ENCODE measurements at places on chromosomes 13 and 19.
A peak's percentile ranks its signal among the peaks of the same experiment; 100 is the strongest.

- DNase-seq: no peak
Observed at GRCh38 chr13:50599927-50600326, 243.6 kb downstream of the DLEU7 start.

DNA sequence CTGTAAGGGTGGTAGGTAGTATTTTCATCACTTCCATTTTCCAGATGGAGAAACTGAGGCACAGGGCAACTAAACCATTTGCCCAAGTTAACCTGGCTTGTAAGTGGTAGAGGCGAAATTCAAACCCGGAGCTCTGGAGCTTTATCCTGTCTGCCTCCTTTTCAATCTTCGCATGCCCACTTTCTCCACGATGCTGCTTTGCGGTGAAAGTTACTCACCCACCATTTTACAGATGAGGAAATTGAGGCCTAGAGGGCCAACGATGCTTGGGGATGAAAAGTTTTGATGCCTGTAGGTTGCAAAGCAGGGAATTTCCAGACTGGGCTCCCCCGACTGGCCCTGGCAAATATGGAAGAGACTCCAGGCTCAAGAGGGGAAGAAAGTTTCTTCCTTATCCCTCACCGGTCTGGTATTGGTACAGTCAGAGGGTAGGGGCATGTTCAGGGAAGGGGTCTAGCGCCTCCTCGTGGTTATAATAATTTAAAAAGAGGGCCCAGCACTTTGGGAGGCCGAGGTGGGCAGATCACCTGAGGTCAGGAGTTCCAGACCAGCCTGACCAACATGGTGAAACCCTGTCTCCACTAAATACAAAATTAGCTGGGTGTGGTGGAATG is 1.9 kb upstream of the SH2D3A start:
- no peak for DNase-seq

GRCh38 chr19:39645800-39646411 is 9.8 kb upstream of the LGALS16 start:
- no peak for DNase-seq

GRCh38 chr19:41221514-41222205 is 2.6 kb downstream of the AXL start:
- no peak for DNase-seq

DNA sequence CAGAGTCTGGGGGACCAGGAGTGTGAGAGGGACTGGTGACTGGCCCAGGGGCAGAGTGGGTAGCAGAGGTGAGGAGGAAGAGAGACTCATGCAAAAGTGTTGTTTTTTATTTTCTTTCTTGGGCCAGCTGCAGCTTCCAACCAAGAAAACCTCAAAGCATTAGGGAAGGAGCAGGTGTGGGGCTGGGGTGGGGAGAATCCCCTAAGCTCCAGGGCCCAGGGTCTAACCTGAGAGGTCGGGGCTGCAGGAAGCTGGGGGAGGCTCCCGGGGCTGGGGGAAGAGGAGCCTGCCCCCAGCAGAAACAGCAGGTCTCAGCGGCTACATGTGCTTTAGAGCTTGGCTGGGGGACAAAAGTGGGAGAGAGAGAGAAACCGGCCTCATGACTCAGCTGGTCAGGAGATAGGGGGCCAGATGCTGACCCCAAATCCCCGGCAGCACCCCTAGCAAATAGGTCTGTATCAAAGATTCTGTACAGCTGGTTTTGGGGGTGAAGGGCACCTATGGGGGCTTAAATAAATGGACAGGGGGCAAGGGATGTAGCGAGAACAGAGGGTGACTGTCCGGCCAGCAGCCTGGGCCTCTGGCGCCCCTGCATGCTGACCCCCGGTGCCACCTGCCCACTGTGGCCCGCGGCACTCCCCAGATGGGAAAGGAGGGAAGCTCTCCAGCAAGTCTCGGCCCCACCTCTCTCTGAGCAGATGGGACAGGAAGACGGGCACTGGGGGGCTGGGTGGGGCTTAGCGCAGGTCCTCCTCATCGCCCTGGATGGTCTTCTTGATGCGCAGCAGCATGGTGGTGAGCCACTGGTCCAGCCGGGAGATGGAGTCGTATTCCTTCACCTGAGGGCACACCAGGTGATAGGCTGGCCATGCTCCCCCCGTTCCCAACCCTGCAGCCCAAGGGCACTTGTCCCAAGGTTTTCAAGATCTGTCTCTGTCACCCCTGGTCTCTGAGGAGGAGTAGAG is 3.8 kb upstream of the KPTN start:
- peak; percentile 0 for DNase-seq

DNA sequence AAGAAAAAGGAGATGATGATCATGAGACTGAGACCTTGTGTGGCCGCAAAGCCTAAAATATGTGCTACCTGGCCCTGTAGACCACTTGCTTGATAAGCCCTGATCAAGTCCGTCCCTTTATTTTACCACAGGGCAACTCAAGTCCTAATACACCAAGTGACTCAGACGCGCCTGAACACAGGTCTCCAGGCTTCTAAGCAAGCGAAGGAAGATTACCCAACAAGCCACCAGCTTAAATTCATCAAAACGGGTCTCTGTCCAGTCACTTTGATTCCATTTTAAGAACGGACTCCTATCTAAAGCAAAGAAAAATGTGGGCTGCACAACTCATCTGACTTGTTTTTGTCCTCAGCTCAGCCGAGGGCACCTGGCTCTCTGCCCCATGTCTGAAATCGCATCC is 26.8 kb downstream of the SLC7A1 start:
- DNase-seq: no peak

GRCh38 chr13:56110751-56111150 is 1030.0 kb upstream of the PRR20A start:
- no peak for DNase-seq

DNA sequence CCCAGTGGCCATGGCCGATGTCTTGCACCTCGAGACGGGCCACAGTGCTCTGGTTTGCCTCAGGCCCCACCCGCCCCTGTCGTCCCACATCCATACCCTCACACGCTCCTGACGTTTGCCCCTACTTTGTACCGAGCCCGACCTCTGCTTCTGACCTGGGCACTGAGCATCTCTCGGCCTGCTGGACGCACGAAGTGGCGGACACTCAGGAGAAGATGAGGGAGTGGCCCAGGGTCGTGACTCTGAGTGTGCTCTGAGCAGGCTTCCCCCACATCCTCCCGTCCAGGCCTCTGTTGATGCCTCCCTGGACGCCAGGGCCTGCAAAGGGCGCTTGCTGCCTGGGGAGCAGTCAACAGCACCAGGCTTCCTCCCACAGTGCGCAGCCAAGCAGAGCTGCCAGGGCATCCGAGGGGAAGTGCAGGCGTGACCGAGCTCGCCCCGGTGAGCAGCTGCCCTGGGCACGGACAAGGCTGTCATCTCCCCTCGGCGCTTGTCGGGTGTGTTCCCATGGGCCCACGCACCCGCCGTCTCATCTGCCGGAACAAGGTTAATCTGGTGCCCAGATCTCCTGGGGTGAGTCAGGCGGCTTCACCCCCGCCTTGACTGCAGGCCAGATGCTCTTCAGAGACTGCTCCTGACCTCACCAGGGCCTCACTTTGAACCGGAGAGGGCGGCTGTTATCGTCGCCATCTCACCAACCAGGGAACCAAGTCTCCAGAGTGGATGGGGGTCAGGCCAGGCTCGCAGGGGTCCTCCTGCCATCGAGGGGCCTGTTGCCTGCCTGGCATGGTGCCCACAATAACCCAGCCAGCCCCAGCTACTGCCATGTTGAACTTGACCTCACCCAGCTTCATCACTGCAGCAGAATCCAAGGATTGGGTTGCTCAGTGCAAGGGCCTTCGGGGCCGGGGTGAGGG is 27.2 kb downstream of the COMP start:
- no peak for DNase-seq

- DNase-seq: no peak
Observed at GRCh38 chr13:35953537-35954206, 177.5 kb downstream of the DCLK1 start.

DNA sequence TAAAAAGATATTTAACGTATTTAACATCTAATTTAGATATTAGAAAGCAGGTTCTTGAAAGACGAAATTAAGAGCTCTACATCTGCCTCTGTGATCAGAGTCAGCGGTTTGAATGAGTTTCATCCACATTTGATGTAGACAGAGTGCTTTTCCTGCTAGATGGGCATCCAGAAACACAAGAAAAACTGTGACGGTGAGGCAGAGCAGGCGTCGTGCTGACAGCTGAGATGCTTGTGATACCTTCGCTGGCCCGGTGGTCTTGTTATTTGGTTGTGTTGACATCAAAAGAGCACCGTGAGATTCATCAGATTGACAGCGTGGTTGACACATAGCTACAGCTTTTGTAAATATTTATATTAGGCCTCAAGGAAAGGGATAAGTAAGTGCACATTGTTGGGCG is 399.1 kb downstream of the GPC5 start:
- no peak for DNase-seq

GRCh38 chr13:45496942-45497341 is 32.2 kb downstream of the COG3 start:
- no peak for DNase-seq

GRCh38 chr13:105914291-105915036 is 621.0 kb downstream of the EFNB2 start:
- DNase-seq: no peak

DNA sequence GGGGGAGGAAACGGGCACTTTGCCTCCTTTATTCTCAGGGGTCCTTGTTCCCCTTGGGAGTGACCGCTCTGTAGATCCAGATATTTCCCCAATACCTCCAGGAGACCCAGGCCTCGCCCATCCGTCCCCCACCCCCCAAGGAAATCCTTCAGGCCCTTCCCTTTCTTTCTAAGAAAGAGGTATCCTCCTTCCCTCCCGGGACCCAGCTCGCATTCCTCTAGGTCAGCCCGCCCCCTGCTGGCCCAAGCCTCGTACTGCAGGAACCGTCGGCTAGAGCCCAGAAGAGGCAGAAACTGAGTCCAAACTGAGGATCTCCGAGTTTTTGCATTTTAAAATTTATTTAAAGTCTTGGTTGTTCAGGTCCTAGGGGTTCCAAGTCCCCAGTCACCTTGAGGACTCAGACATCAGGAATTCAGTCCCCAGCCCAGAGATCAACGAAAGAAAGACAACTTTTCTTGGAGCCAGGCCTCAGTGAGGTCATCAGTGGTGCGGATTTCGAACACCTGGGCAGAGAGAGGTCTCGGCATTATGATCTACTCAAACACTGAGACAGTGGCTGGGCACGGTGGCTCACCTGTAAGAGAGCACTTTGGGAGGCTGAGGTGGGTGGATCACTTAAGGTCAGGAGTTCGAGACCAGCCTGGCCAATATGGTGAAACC is 7.5 kb upstream of the LRFN1 start:
- DNase-seq: peak; percentile 51

- no peak for DNase-seq
Observed at GRCh38 chr13:30746791-30747190, 11.4 kb downstream of the ALOX5AP start.

DNA sequence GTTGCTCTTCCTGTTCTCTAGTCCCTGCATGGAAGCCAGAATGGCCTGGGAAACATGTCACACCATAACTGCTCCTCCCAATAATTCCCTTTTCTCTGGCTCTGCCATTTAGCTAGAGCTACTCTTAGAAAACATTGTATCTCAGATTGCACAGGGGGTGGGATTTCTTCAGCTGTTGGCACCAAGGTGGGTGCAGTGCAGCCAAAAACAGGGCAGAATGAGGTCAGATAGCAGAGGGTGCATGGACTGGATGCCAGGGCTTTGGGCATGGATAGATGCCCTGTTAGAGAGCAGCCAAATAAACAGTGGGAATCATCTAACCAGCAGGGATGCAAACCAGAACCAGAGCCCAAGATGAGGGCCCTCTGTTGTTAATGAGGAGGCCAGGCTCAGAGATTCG is 4.9 kb upstream of the AMER2 start:
- DNase-seq: no peak

DNA sequence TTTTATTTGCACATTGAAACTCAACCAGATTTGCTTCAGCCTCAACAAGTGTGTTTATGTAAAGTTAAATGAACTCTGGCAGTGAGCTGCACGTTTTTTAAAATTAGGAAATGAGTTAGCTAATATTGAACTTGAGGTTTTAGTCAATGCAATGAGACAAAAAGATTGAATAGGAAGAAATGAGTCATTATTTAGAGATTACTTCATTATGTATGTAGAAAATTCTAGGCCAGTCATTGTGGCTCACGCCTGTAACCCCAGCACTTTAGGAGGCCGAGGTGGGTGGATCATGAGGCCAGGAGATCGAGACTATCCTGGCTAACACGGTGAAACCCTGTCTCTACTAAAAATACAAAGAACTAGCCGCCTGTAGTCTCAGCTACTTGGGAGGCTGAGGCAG is 22.8 kb upstream of the CD70 start:
- DNase-seq: no peak

- DNase-seq: no peak
Observed at GRCh38 chr19:53132141-53132991, at the start of gene ZNF415. Gene ZNF415, minus strand, starts transcription at chr19:53132910. Its CDS starts 10,234 bp downstream, at chr19:53122676.

DNA sequence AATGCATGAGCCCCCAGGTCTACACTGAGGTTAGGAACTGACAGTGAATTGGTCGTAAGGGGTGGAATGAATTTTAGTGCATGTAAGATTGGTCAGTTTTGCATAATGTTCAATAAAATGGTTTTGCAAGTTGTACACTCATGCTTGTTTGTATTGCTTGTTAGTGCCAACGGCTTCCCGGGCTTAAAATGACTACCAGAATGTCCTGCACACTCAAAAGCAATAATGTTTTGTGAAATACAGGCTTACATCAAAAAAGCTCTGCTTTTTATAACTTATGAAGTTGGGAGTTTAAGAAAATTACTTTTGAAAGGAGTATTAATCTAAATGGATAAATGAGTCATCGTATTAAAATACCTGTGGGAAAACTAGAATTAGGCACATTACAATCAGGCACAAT is 112.9 kb downstream of the GPC6 start:
- no peak for DNase-seq

DNA sequence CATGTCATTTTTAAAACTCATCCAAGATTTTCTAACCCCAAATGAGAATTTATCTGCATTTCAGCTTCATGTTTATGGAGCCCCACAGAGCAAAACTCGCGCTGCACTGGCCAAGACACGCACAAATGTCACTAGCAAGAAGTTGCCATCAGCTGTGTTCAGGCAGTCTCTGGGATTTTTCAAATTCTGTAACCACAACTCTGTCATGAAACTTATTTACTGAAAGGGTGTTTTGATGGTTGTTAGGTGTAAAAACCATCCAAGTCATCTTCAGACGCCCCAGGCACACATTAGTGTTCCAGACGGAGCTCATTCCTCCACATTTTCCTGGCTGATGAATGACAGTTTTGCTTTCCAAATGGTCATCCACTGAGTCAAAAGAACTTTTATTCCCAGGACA is 63.4 kb downstream of the SLC7A1 start:
- no peak for DNase-seq

- DNase-seq: no peak
Observed at GRCh38 chr19:11390933-11391680, 7.0 kb upstream of the EPOR start.

GRCh38 chr19:49098795-49099194 is 13.5 kb downstream of the SNRNP70 start:
- DNase-seq: no peak

DNA sequence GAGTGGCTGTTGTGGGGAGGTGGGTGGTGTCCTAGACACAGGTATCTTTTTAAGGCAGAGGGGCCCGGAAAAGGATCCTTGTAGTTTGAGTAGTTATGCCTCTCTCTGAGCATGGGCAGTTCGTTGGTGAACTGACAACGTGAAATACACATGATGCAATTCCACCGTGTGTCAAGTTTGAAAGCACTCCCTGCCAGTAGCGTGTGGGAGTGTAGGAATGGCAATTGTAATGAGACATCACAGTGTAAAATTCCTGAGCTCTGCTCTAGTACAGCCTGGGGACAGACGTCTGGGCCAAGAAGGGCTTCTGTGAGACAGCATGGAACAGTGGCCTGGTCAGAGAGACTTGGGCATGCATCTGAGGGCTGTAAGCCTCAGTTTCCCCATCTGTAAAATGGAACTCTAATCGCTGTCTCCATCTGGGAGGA is 10.4 kb upstream of the ASF1B start:
- peak; percentile 70 for DNase-seq
